ENCODE measurements at places on chromosomes 2 and 18.
A peak's percentile ranks its signal among the peaks of the same experiment; 100 is the strongest.

DNA sequence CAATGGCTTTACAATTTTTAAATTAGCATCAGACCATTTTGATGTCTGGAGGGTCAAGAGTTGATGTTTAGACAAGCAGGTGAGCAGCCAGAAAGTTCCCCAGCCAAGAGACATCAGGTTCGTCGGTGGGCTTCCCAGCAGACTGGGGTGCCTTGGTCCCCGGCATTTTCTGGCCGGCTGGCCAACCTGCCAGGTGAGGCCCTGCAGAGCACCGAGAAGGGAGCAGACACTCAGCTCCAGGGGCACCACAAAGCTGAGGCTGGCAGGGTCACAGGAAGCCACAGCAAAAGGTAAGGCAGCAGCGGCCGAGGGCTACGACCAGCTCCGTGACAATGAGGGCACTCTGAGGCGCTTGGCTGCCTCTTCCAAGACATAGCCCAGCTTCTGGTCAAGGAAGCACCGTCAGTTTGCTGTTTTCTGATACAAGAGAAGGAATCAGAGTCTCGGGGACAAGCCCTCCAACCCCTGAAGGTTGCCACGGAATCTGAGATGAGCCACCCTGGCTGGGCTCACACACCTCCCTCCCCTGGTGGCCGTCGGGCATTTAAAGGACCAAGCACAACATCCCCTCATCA is 229.0 kb downstream of the MGAT5 start:
- DNase-seq = peak; percentile 28

DNA sequence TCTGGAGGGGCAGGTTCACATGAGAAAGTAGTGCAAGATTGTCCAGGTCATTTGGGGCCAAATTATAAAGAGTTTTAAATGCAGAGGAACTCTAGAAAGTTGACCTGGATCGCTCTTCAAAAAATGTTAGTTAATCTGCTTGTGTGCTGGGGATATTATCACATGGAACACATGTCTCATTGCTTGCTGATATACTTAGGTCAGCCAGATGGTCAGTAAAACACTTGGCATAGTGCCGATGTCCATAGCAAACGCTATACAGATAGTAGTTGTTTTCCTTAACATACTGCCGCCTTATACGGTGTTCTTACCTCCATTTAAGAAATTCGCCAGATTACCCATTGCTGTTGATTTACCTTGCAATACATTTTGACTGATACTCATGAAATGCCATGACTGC is 103.4 kb upstream of the CWC22 start:
- no peak for DNase-seq

- DNase-seq = no peak
Observed at GRCh38 chr2:111105926-111106325, 14.8 kb upstream of the BCL2L11 start.

DNA sequence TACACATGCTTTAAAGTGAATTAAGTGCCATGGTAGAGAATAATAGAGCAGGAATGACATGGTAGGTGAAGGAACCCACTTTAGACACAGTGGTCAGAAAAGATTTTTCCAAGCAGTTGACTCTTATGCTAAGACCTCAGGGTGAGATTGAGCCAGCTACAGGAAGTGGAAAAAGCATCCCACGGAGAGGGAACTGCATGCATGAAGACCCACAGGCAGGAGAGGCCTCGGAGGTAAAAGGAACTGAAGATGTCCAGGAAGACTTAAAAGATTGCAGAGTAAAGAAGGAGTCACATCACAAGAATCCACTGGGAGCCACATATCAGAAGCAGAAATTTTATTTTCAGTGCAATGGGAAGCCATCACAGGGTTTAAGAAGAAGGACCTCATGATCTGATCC is 499.2 kb upstream of the FAM98A start:
- DNase-seq = no peak

- DNase-seq = no peak
Observed at GRCh38 chr18:25798046-25798445, 292.4 kb downstream of the SS18 start.

- no peak for DNase-seq
Observed at GRCh38 chr2:134109725-134110124, 144.1 kb upstream of the MGAT5 start.

GRCh38 chr2:230537531-230537976 is 121.6 kb downstream of the SP100 start:
- no peak for DNase-seq

DNA sequence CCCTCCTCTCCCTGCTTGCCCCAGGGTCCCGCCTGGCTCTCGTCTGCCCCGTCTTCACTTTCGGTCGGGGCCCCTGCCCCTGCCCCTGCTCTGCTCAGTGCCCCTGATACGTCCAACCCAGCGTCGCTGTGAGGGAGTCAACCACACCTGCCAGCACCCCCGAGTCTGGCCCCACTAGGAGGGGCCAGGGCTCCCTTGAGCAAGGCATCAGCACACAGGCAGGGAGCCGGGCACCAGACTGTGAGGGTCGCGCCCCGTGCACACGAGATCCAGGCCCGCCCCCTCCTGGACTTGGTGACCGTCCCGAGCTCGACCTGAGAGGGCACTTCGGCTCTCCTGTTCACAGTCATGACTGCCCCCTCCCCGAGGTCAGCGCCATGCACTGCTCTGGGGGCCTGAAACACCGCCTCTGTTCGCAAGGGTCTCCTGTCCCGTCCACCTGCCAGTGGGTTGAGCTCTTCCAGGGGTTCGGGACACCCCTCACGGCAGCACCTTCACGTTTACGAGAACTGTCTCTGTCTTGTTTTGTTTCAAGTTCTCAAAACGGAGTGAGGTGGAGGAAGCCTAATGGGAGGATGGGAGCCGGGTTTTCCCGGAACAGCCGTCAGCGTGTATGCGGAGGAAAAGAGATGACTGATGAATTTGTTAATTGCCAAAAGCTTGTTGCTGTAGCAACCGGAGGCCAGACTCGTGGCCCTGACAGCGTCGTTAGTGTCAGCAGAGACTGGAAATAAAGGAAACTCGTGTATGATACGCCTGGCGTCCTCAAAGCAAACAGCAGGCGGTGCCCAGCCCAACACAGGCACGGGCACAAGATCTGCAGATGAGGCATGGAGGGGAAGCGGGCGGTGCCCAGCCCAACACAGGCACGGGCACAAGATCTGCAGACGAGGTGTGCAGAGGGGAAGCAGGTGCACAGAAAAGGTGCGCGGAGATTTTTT is 48.2 kb upstream of the KCNG2 start:
- DNase-seq = no peak

DNA sequence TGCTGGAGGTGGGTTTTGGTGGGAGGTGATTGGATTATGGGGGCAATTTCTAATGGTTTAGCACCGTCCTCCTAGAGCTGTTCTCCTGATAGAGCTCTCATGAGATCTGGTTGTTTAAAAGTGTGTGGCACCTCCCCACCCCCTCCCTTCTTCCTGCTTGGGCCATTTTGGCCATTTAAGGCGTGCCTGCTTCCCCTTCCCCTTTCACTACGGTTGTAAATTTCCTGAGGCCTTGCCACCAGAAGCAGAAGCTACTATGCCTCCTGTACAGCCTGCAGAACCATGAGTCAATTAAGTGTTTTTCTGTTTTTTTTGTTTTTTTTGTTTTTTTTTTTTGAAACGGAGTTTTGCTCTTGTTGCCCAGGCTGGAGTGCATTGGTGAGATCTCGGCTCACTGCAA is 335.7 kb upstream of the HS6ST1 start:
- DNase-seq = no peak

- no peak for DNase-seq
Observed at GRCh38 chr2:69720404-69720803, 21.5 kb upstream of the ANXA4 start.

DNA sequence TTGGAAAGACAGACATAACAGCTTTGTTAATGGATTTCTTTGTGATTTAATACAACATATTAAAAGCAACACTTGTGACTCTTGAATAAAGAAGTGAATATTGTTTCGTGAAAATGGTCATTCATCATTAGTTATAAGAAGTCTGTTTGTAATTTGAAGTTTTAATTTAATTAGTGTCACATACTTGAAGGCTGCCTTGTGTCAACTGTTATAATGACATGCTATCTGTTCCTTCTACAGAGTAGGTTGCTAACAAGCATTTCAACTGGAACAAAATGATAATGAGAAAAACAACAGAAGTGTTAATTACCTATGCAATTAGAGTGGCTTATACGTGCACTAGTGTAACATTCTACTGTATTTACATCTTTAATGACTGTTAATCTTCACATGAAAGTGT is 624.7 kb downstream of the LRP1B start:
- DNase-seq = no peak

- no peak for DNase-seq
Observed at GRCh38 chr2:150234787-150235446, 252.6 kb downstream of the RND3 start.

GRCh38 chr18:23331091-23331920 is 121.8 kb upstream of the RIOK3 start:
- DNase-seq = no peak

Data from liver (tissue), 10 donors.